ENCODE measurements at places on chromosomes 2 and 18.

DNA sequence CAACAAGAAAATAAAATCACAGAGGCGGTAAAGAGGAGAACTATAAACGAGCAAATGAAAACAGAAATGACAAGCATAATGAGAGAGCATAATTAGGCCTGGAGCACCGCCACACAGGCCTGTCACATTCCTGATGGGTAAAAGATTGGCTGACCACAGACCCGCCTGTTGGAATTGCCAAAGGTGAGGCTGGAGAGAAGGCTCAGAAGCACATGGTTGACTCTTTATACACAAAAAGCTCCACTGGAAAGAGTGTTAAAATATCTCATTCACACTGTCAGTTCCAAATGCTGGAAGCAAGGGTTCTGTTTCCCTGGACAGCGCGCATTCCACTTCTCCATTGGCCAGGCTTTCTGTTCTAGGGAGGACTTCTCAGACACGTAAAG, 5.9 kb upstream of the LGALSL start:
- no peak overlapping the region for H3K27ac ChIP-seq
- H3K4me1 ChIP-seq: no peaks in the 10 kb centered on the region
- H3K36me3 ChIP-seq: no peaks in the 10 kb centered on the region
- H3K27me3 ChIP-seq: peaks cover 19% of the 10 kb centered on the region
- H3K4me3 ChIP-seq: no peak overlapping the region

DNA sequence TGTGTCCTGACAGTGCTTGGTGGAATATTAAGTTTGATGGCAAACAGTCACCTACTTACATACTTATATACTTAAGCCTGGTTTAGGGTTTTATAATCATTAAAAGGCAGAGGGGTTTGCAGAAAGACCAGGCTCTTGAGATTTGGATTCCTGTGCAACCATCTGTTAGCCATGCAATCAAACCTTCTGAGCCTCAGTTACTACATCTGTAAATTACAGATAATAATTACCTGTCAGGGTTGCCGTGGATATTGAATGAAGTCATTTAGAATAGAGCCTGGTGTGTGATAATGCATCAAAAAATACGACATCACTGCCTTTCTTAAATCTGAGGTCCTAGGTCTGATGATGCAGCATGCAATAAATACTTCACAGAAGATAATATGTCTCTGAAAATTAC, 152.9 kb downstream of the ARHGAP28 start:
- no peaks in the 10 kb centered on the region for H3K36me3 ChIP-seq
- no peaks in the 10 kb centered on the region for H3K27me3 ChIP-seq
- H3K27ac ChIP-seq: no peak overlapping the region
- H3K4me1 ChIP-seq: no peaks in the 10 kb centered on the region

- no peak overlapping the region for H3K27ac ChIP-seq
- DNase-seq: no peak
- H3K36me3 ChIP-seq: no peaks in the 10 kb centered on the region
- peaks cover 32% of the 10 kb centered on the region for H3K27me3 ChIP-seq
- no peaks in the 10 kb centered on the region for H3K4me1 ChIP-seq
- no peak overlapping the region for H3K4me3 ChIP-seq
Observed at GRCh38 chr2:233912691-233913423, 4.3 kb upstream of the TRPM8 start.

GRCh38 chr18:8374676-8375075, 234.6 kb upstream of the RAB12 start:
- H3K27ac ChIP-seq: no peak overlapping the region
- H3K4me1 ChIP-seq: no peaks in the 10 kb centered on the region
- peaks cover 14% of the 10 kb centered on the region for H3K27me3 ChIP-seq
- DNase-seq: no peak
- H3K36me3 ChIP-seq: no peaks in the 10 kb centered on the region
- no peak overlapping the region for H3K4me3 ChIP-seq

- H3K27ac ChIP-seq: no peak overlapping the region
- no peaks in the 10 kb centered on the region for H3K36me3 ChIP-seq
- DNase-seq: no peak
- H3K27me3 ChIP-seq: peaks cover 14% of the 10 kb centered on the region
- no peak overlapping the region for H3K4me3 ChIP-seq
- no peaks in the 10 kb centered on the region for H3K4me1 ChIP-seq
Observed at GRCh38 chr18:567122-567521, 13.1 kb upstream of the CETN1 start.

Measured in stimulated activated naive B cell treated with anti-CD40 and anti-IgM and Interleukin-4, amounts not matched to agents 10 μg/mL and 1 μg/mL and 100 μg/mL, for 72 hours (primary cell).